Activated T-cell treated with anti-CD3 and anti-CD28 coated beads for 1 hour (primary cell): ENCODE measurements at places on chromosomes 1 and 21.

- DNase-seq: no peak
Measured at GRCh38 chr1:204461331-204462228, 33.0 kb downstream of the PIK3C2B start.

DNA sequence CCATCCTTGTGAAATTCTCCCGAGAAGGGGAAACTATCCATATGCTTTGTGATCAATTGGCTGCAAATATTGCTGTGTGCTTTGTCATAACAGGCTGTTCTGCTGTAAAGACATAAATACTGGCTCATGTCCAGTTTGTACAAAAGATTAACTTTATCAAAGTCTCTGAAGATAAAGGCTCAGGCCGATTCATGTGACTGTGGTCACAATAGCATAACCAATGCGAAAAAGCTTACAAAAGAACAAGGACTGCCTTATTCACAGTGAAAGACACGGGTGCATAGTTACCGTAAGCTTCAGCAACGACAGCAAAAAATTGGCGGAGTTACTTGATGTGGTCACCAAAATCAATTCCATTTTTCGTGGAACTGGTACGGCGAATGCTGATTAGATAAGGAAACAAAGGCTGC, 173.6 kb upstream of the CHRM3 start:
- DNase-seq: no peak

- DNase-seq: no peak
Measured at GRCh38 chr1:71522721-71523120, 441.9 kb upstream of the ZRANB2 start.

DNA sequence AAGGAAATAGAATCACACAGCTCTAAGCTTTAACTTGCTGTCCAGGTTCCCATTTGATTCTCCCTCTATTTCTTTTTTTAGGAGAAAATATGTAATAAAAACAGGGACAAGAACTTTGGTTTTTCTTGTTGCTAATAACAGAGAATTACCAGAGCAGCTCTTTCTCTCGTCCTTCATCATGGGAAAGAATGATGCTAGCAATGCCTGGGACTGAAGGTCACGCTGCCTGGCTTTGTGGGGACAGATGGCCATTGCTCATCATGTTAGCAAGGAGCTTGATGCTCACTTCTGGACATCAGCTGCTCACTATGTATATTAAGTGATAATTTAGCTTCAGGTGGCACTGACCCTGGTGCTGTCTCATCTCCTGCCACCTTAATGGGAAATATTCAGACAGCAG, 77.3 kb upstream of the AKT3 start:
- no peak for DNase-seq

GRCh38 chr1:230332575-230333066, 93.5 kb downstream of the PGBD5 start:
- no peak for DNase-seq

DNA sequence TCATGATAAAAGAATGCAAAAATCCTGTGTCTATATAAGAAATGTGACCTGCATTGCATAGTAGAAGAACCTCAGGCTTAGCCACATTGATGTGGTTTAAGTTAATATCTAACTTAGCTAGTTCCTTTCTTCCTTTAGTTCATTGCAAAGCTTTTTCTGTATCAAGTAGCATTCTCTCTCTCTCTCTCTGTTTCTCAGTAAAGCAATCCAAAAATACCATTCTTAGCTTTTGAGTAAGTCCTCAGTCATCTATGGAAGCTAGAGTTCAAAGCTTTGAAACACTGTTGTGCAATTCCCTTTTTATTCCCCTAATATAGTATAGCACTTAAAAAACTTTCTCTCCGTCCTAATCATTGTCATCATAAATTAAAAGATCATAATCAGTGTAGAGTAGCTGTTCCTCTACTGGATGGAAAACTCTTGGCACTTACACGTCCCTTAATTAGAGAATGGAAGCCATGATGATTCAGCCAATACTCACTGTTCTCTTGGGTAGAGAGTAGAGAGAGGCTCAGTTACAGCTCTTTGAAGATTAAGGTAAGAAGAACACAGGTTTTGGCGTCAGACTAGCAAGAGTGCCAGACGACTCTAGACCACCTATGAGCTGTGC, 350.3 kb upstream of the LYPLAL1 start:
- DNase-seq: no peak

- DNase-seq: no peak
Measured at GRCh38 chr1:221994274-221994698, 252.4 kb upstream of the DUSP10 start.

DNA sequence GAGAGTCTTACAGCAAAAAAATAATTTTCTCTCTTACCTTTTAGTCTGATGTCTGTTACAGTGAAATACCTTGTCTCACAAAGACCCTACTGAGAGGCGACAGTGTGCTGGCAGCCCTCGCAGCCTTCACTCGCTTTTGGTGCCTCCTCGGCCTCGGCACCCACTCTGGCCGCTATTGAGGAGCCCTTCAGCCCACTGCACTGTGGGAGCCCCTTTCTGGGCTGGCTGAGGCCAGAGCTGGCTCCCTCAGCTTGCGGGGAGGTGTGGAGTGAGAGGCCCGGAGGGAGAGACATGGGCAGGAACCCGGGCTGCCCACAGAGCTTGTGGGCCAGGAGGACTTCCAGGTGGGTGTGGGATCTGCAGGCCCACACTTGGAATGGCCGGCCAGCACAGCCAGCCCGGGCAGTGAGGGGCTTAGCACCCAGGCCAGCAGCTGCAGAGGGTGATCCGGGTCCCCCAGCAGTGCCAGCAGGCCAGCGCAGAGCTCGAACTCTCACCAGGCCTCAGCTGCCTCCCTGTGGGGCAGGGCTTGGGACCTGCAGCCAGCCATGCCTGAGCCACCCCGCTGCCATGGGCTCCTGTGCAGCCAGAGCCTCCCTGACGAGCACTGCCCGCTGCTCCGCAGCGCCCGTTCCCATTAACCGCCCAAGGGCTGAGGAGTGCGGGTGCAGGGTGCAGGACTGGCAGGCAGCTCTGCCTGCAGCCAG, 10.8 kb upstream of the CFHR1 start:
- DNase-seq: no peak

DNA sequence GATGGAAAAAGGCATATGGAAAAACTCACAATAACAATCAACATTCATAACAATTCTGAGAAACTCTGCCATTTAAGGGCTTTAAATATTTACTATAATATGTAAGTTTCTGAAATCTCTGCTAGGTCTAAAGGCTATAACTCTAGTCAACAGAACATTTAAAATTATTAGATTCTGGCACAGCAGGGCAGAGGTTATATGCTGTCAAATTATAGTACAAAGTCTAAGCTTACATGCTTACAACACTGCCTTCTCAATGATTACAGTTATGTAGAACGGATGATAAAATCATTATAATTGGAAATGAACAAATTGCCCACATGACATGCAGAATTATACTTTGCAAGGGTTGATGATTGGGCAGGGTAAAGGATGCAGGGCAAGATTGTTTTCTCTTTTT, 97.7 kb downstream of the PIGK start:
- DNase-seq: no peak

- no peak for DNase-seq
Measured at GRCh38 chr1:67401443-67401842, 28.8 kb downstream of the SERBP1 start.

DNA sequence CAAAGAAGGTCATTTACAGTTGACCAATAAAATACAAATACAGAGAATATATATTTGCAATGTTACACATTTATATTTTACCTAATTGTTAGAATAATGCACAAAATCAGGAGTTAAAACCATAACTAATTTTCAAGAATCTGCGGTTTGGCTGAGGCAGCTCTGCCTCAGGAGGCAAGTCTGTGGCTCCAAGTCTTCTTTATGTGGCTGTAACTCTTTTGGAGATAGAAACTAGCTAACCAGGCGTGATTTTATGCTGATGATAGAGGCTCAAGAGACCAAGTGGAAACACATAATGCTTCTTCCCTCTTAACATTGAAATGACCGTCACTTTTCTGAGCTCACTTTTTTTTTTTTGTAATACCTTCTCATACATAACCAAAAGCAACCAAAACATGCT, 744.7 kb upstream of the CXADR start:
- no peak for DNase-seq

DNA sequence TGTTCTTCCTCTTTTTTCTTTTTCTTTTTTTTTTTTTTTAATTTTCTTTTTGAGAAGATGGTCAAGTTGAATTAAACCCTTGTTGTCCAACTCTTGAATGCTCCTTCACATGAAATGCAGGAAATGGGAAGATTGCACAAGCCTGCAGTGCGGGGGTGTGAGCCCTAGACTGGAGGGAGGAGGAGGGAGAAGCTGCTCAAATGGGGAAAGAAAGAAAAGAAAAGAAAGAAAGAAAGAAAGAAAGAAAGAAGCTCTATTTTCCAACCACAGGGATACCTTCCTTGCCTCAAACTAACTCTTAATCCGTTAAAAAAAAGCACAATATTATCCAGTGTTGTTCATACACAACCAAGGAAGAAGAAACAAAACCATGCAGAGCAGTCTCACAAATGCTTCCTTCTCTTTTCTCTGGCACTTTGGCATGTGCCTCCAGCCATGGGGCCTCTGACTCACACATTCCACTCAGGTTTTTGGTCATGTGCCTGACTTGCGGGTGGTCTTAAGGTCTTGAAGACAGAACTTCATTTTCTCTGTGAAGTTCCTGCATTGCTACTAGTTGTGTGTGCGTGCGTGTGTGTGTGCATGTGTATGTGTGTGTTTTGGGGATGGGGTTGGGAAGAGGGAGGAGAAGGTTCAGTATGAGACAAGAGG, 276.1 kb downstream of the RPS6KC1 start:
- no peak for DNase-seq

DNA sequence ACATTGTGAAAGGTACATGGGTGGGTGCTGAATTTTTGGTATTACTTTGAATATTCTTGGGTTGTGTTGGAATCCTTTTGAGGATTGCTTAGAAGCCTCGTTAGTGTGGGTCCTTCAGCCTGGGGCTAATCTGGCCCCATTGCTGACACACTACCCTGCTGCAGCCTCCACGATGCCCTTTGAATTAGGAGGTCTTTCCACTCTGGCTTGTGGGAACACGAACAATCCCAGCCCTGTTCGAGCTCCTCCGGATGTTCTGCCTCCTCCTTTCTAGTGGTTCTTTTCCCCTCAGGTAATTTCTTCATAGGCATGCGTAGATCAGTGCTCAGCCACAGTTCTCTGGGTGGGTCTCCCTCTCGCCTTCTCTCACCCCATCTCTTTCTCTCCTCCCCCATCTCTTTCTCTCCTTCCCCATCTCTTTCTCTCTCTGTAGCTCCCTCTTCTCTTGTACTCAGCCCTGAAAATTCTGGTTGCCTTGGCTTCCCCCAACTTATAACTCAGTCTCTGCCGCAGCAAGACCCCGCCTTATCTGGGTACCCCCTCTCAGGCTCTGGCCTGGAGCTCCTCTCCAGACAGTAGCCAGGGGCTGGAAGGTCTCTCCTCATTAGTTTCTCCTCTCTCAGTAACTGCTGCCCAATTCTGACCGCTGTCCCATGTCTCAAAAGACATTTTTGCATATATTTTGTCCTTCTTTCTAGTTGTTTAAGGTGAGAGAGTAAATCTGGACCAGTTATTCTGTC, 46.0 kb upstream of the SLC19A1 start:
- DNase-seq: no peak

- DNase-seq: no peak
Measured at GRCh38 chr1:119626841-119627240, 21.2 kb downstream of the ZNF697 start.

DNA sequence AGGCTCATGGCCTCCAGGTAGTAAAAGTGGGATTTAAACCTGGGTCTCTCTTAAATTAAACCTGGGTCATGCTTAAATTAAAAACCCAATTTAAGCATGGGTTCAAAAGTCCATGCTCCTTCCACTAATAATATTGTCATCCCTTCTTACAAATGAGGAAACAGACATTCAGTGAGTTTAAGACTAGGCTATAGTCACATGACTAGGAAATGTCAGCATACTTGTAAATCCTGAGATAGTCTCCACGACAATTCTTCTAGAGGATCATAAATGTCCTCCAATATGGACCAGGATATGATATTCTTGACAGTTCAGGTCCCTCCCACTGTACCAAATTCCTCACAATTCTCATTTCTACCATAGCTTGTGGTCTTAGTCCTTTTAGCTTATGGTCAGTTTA, 10.5 kb upstream of the IGFN1 start:
- DNase-seq: no peak

DNA sequence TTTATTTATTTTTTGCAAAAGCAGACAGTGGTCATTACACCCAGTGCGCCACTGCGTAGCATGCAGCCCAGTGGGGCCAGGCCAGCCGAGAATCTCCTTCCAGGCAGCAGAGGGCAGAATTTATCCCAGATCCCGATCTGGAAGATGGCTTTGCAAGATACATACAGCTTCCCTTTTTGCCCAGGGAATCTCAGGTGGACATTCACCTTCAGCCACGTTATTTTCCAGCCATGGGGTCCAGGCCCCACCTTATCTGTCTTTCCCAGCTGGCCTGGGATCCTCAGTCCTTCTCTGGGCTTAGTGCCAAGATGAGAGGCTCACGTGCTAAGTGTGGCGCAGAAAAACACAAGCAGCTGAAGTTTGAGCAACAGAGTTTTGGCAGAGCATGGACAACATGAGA, 123.6 kb downstream of the AJAP1 start:
- no peak for DNase-seq

- no peak for DNase-seq
Measured at GRCh38 chr1:67736750-67737149, 51.7 kb downstream of the GADD45A start.

DNA sequence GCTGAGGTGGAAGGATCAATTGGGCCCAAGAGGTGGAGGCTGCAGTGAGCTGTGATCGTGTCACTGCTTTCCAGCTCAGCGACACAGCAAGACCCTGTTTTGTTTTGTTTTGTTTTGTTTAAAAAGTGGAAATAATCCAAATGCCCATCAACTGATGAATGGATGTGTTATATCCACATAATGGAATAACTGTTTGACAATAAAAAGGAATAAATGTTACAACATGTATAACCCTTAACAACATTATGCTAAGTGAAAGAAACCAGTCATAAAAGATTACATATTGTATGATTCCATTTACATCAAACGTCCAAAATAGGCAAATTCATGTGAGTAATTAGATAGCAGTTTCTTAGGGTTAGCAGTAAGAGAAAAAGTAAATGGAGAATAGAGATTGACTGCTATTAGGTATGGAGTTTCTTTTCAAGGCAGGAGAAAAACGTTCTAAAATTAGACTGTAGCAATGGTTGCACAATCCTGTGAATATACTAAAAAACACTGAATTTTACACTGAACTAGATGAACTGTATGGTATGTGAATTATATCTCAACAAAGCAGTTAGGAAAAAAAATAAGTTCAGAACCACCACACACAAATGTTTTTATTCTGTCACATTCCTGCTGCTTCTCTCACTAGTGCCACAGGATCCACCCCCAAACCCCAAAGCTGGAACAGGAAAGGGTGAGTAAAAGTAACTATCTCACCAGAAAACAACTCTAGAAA, 15.7 kb downstream of the FOXJ3 start:
- no peak for DNase-seq

DNA sequence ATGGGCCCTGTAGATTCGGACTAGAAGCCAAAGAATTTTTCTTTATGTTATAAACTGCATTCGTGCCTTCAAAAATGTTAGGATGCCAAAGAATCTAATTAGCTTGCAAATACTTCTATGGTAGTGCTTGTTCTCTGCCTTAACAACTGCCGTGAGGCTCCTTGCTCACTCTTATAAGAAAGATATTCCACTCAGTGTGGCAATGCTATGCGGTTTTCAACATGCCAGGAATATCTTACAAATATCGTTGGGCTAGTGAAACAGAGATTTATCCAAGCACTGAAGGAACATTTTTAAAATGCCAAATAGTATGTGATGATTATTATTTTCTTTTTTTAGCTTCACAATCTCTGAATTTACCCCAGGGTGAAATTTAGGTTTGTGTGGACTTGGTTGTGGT, 198.2 kb downstream of the GREM2 start:
- no peak for DNase-seq

- no peak for DNase-seq
Measured at GRCh38 chr1:98306517-98307089, 354.9 kb upstream of the SNX7 start.

- DNase-seq: no peak
Measured at GRCh38 chr1:183403498-183403897, 14.7 kb downstream of the NMNAT2 start.
